ENCODE measurements at places on chromosomes 7 and 10. TPM values are rescaled to one million over a fixed set of nuclear protein-coding genes. Genes with fewer than 3 reads are reported as not detected.

DNA sequence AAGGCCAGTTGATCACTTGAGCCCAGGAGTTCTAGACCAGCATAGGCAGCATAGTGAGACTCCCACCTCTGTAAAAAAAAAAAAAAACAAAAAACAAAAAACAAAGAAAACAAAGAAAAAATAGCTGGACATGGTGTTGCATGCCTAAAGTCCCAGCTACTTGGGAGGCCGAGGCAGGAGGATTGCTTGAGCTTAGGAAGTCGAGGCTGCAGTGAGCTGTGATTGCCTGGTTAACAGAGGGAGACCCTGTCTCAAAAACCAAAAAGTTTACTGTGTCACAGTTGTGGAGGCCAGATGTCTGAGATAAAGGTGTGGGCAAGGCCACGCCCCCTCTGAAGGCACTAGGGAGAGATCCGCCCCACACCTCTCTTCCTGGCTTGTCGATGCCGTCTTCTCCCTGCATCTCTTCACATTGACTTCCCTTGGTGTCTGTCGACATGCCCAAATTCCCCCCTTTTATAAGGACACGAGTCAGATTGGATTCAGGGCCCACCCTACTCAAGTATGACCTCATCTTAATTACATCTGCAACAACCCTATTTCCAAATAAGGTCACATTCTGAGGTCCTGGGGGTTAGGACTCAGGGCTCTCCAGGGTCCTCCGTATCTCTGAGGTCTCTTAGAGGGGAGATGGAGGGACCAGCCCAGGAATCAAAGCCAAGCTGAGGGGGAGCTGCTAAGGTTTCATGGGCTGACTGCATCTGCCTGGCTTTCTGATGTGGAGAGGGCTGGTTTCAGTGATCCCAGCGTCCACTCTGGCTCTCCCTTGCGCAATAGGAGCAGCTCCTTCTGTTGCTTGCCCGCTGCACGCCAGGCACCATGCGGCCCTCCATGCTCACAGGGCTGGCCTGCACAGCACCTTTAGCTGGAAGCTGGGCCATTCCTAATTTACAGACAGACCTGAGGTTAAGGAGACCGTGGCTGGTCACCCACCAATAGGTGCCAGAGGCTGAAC, 23.1 kb downstream of the AGAP3 start:
- no peak for DNase-seq

DNA sequence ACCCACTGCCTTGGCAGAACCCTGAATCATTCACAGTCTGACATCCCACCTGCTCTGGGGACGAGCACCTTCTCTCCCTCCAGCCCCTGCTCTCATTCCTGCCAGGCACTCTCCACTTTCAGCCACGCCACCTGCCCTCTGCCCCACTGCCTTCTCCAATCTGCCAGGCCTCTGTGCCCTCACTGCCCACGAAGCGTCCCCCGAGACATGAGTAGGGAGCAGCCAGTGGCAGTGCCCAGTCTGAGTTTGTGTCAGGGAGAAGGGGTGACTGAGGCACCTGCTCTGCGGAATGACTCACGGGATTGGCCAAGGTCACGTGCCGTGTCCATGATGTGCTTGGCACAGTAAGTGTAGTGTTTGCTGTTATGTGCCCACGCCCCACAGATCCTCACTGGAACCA, 215.2 kb upstream of the PPP2R2D start:
- no peak for DNase-seq

- no peak for DNase-seq
Measured at GRCh38 chr7:16923019-16923418, 41.2 kb upstream of the AGR3 start.

DNA sequence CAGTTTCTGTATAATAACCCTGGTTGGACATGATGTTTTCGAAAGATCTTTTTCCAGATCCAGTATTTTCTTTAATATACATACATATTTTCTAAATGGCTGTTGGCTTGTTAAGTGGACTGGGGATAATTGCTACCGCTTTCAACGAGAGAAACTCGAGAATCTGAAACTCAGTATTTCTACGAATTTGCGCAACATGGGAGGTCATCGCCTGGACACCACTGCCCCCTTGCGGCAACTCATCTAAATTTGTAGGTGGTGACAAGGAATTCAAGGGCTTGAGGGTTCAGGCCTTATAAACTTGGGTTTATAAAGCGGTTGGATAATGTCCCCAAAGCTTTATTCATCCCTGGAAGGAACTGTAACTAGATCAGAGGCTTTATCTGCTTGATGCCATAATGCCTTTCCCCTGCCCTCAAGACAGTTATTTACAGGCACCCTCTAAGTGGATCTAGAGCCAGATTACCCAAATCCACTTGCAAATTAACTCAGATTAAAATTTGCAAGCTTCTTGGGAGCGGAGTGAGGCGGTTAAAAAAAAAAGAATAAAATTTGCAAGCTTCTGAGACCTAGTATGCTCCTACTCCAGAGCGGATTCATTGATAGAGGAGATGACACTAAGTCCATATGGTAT, 21.3 kb upstream of the KCNK18 start:
- peak; percentile 45 for DNase-seq

Gene SNCG
- 0.56 TPM for total RNA-seq

- no peak for DNase-seq
Measured at GRCh38 chr7:104444017-104444416, 115.6 kb downstream of the LHFPL3 start.

All from activated T-helper 1 cell treated with anti-CD3 and anti-CD28 coated beads, Interleukin-12 subunit alpha, Interleukin-12 subunit beta, Interleukin-2, Interleukin-4 antibody, amounts not matched to agents 30 ng/mL and 10 ng/mL and 1 ng/mL, durations not matched to agents 14 hours and 24 hours and 36 hours (primary cell).